ENCODE measurements at places on chromosomes 4 and X.

DNA sequence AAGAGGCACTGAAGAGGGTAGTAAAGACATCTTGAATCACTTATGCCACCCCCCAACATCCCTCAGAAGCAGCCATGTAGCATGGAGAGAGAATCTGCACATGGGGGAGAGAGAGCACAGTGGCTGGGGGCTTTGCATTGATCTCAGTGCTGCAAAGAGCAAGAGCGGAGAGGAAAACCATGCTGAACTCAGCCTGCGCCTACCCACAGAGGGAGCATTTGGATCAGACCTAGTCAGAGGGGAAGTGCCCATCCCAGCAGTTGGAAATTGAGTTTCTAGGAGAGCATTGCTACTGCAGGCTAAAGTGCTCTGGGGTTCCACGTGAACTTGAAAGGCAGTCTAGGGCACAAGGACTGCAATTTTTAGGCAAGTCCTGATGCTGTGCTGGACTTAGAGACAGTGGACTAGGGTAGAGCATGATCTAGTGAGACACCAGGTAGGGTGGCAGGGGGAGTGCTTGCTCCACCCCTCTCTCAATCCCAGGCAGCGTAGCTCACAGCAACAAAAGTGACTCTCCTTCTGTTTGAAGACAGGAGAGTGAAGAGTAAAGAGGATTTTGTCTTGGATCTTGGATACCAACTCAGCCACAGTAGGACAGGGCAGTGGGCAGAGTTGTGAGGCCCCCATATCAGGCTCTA lies 9.0 kb upstream of the PROM1 start:
- no peak for DNase-seq

GRCh38 chr4:53348046-53348445 lies 17.8 kb downstream of the SCFD2 start:
- no peak for DNase-seq

- DNase-seq = no peak
These were observed 5.4 kb upstream of the NAA11 start for GRCh38 chr4:79331126-79331876.

DNA sequence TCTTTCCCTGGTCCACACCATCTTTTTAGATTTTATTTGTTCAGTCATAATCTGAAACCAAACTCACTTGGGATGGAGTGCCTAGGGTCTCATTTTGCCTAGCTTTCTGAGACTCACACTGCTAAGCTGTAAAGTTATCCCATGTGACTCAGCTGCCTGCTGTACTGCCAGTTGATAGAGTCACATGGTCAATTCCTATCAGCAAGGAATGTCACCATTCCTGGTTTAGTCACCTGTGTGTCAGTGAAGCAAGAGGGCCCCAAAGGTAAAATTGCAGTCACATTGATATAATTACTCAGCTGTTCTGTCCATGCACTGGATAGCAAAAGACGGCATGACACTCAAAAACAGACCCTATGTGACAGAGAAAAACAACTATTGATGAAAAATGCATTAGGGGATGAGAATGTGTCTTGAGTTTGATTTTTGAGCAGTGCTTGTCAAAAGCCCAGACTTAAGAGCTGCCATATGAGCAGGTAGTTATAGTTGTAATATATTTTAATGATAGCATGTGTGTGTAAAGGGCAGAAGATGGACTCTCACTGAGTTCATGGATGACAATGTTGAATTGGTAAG lies 413.2 kb downstream of the PPARGC1A start:
- DNase-seq = no peak

DNA sequence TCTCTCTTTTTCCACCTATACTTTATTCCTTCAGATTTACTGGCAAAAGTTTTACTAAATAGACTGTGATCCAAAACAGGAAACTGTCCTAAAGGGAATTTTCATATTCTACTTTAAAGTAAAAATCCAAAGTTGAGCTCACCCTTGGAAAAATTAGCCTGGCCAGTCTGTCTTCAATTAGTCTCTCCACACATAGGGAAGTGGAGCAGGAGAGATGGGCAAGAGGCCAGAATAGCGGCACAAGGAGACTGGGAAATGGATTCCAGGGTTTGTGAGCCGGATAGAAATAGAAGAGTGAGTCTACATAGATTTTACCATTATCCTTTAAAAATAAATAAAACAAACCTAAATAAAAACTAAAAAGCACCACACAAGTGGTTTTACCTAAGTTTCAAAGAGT lies 16.2 kb upstream of the FRMD7 start:
- no peak for DNase-seq

DNA sequence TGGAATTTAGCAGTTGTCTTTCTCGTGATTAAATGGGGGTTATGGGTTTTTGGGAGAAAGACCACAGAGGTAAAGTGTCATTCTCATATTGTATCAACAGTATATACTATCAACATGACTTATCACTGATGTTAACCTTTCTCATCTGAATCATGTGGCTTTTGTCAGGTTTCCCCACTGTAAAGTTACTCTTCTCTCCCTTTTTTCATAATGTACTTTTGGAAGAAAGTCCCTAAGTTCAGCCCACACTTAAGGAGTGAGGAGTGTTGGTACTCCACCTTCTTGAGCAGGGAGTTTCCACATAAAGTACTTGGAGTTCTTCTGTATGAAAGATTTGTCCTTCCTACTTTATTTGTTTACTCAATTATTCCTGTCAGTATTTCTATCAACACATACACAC lies 169.9 kb downstream of the ZNF330 start:
- no peak for DNase-seq

DNA sequence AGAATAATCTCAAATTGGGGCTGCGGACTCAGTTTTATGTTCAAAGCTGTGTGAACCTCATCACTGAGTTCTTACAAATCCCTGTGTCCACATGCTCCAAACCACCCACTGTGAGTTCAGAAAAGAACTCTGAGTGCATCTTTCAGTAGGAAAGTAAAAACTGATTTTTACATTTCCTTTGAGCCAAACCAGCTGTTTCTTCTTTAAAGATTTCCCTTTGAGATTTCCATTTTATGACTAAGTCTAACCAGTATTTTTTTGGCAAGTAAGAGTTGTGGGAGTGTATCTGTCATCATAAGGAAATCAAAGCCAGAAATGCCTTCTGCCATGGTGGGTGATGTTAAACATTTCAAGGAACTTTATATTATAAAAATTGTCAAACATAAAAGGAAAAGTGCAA lies 100.0 kb downstream of the TET2 start:
- DNase-seq = no peak

DNA sequence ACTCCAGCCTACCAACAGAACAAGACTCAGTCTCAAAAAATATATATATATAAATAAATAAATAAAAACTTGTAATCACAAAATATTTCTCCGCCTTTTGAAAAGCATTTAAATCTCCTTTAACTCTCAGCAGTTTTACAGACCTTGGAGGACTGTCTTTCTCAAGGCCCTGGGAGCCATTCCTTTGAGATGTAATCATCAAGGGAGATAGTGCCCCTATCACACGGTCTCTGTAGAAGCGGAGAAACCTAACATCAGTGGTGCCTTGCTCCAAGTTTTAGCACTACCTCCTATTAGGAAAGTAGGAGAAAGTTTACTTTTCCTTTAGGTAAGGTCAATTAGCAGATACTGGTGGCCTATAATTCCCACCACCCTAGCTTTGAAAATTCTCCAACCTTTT lies 58.5 kb downstream of the ANTXR2 start:
- DNase-seq = no peak

DNA sequence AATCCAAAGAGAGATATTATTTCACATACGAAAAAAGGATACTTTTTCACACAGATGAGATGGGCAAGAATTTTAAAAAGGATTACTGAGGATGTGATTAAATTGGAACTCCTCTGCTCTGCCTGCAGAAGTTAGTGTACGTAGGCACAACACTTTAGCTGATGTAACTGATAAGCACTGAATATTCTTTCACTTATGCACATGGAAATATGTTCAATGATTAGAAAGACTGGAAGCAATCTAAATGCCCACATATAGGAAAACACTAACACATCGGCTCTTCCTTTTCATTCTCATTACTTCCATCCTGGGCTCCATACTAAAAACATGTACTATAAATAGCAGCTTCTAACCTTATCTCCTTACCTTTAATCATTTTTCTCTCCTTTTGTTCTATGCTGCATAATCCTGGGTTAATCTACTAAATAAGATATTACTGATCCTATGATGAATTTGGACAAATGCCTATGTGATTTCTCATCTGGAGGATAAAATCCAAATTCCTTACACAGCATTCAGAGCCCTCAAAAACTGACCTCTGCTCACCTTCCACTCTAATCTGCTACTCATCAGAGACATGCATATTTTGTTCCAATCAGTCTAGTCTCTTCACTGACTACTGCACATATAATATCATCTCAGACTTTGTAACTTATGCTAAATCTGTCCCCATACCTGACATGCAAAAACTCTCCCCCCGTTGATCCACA lies 197.8 kb downstream of the PDGFC start:
- no peak for DNase-seq
